ENCODE measurements at places on chromosomes 5 and 9. TPM values are rescaled to one million over a fixed set of nuclear protein-coding genes. Genes with fewer than 3 reads are reported as not detected.

- peaks cover 18% of the 10 kb centered on the region for H3K4me1 ChIP-seq
- peaks cover 50% of the 10 kb centered on the region for H3K36me3 ChIP-seq
- no peak overlapping the region for H3K4me3 ChIP-seq
These were observed 26.6 kb downstream of the ERAP2 start for GRCh38 chr5:96902876-96903275.

DNA sequence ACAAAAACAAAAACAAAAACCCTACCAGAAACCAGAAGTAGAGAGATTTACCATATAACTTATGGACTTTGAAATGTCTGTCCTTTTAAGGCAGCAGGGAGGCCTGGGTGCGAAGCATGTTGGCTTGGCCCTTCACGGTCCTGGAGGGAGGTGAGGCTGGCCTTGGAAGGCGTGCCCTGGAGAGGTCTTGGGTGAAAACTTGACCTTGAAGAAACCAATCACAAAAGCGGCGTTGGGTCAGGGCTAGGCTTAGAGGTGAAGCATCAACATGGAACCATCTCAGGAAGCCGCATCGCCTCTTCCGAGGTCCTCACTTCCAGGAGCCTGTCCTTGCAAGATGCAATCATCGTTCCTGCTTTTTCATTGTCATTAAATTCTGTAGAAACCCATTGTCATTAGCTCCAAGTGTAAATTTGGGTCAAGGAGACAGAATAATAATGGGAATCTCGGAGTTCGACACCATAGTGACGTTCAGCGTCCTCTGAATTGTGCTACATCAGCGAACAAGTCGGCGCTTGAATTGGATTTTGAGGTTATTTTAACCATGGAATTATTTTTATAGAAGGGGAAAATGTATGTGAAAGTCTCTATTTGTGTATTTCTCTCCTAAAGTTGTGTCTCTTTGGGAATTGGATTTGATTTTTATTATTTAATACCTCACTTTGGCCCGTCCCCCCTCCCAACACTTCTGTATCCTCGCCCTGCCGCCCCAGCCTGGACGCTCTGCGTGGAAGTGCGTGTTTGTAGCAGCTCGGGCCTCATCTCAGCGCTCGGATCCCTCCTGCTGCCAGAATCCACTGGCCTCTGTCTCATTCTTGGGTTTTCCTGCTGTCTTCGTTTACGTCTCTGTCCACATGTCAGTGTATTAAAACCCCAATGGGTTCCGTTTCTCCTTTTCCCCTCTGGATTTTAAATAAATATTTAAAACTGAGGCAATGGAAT lies 11.1 kb upstream of the ORM1 start:
- H3K4me1 ChIP-seq, result no peaks in the 10 kb centered on the region
- H3K27me3 ChIP-seq, result no peaks in the 10 kb centered on the region
- DNase-seq, result no peak
- no peak overlapping the region for H3K4me3 ChIP-seq
- no peak overlapping the region for H3K27ac ChIP-seq

DNA sequence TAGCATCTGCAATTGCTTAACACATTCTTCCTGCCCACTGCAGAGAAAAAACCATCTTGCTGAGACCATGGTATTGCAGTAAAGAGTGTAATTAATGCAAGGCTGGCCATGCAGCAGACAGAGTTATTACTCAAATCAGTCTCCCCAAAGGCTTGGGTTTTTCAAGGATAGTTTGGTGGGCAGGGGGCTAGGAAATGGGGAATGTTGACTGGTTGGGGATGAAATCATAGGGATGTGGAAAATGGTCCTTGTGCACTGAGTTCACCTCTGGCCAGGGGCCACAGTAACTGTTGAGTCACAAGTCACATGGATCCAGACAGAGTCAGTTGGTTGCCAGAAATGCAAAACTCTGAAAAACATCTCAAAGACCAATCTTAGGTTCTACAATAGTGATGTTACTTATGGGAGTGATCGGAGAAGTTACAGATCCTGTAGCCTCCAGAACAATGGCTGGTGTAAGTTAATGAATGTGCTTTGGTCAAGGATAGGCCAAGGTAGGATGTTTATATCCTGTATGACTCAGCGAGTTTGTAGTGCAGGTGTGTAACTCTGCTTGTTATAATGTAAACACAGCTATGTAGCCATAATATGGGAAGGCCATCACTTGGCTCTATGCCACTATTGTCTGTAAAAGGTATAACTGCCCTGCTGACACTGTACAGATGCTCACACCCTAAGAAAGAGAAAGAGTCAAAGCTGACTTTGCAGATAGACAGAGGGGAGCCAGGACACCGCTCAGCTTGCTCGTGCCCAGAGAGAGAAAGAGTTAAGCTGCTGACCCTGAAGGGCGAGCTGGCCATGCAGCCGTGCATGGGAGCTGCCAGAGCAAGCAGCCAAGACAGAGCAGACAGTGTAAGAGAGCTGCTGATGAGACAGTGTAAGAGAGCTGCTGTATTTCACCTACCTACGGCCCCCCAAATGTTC lies 27.2 kb downstream of the C9orf152 start:
- no peak overlapping the region for H3K4me3 ChIP-seq
- no peaks in the 10 kb centered on the region for H3K4me1 ChIP-seq
- H3K36me3 ChIP-seq, result no peaks in the 10 kb centered on the region
- no peak for DNase-seq
- H3K27ac ChIP-seq, result no peak overlapping the region

Gene RNF183
- total RNA-seq, result not detected

Gene SUSD3
- 36.7 TPM for total RNA-seq

Gene APBA1
- 0.07 TPM for total RNA-seq

Gene CAMSAP1
- 27.0 TPM for total RNA-seq

Gene MELK
- total RNA-seq, result 49.5 TPM

Gene RANBP17
- not detected for total RNA-seq

Gene PPIC
- total RNA-seq, result not detected

Measured in activated CD8-positive, alpha-beta T cell treated with anti-CD3 and anti-CD28 coated beads for 36 hours (primary cell).